ENCODE measurements at places on chromosomes 4 and X.

DNA sequence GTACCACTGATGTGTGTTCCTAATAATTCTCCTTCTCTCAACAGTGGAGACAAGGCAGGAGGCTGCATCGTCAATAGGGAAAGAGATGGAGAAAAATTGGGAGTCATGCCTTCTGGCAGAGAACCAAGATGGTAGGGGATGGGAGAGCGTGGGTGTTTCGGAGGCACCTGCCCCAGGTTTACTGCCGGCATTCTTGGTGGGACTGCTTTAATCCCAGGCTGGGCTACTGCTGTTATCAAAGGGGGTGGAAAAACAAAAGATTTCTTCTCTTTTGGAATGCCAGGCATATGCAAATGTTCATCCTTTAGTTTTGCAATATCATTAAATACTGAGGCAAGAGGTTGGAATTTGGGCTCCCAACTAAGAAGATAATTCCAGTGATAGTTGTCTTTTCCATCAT, 257.0 kb downstream of the DCHS2 start:
- DNase-seq: no peak

GRCh38 chr4:16598597-16599206, 299.7 kb downstream of the LDB2 start:
- DNase-seq: no peak

- no peak for DNase-seq
These were observed 11.2 kb downstream of the ABLIM2 start for GRCh38 chr4:8147231-8147970.

DNA sequence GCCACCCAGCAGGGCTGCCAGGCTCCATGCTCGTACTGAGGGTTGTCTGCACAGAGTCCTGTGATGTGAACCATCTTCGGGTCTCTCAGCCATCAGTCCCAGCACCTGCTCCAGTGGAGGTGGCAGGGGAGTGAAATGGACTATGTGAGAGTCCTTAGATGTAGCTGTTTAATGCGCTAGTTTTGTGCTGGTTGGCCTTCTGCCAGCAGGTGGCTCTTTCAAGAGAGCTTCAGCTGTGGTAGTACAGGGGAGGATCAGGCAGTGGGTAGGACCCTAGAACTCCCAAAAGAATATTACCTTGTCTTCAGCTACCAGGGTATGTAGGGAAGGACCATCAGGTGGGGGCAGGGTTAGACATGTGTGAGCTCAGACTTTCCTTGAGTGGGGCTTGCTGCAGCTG, 1066.0 kb downstream of the GLUD2 start:
- no peak for DNase-seq

DNA sequence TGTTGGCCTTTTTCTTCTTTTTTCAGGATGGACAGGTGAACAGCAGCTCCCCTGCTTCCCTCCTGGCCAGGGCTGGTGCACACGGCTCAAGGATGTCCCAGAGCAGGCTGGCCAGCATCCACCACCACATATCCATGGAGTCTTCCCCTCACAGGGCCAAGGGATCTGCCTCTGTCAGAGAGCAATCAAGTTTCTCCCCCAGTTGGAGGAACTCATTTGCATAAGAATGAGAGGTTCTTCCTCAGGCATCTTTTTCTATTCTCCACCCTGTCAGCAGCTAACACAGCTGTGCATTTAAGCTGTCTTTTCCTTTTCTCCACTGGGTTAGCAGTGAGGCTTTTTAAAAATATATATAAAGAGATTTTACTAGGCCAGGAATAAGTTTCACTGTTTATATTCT, 143.8 kb downstream of the ANAPC10 start:
- DNase-seq: no peak

GRCh38 chrX:23935106-23935505, 27.3 kb downstream of the CXorf58 start:
- no peak for DNase-seq

DNA sequence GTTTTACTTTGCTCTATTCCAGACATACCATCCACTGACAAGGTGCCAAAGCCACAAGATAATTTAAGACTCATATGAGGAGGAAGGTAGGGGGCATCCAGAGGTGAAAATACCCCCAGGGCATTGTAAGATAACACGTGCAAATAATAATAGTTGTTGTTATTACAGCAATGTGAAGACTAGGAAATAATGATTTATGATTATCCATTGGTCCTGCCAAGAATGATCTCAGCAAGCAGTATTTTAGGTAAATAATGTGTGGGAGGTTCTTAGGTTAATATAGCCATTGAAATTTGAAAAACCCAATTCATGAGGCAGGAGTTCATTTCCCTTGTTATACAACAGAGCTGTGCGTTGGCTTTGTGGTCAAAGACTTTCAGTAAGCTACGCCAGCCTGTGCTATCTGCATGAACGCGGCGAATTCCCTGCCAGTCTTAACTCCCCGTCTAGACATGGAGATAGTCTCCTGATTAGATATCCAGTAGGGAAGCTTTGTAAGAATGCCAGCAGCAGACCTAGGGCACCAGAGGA, 47.2 kb upstream of the MXRA5 start:
- no peak for DNase-seq

DNA sequence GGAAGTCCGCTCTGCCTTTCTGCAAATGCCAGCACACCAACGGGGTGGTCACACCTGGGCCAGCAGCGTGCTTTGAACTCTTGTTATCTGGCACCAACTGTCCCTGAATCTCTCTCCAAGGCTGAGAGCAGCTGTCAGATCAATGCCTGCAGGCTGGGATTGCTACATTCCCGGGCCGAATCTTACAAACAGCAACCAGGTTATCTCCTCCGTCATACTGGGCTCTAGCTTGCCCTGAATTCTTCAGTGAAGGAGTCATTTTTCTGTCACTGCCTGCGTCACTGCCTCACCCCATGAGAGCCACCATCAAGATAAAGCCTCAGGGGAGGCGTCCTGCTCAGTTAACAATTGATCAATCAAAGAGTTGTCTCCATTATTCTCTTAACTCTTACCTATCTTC, 329.4 kb upstream of the PPARGC1A start:
- no peak for DNase-seq

GRCh38 chr4:118035309-118035708, 1.0 kb downstream of the NDST3 start:
- no peak for DNase-seq

DNA sequence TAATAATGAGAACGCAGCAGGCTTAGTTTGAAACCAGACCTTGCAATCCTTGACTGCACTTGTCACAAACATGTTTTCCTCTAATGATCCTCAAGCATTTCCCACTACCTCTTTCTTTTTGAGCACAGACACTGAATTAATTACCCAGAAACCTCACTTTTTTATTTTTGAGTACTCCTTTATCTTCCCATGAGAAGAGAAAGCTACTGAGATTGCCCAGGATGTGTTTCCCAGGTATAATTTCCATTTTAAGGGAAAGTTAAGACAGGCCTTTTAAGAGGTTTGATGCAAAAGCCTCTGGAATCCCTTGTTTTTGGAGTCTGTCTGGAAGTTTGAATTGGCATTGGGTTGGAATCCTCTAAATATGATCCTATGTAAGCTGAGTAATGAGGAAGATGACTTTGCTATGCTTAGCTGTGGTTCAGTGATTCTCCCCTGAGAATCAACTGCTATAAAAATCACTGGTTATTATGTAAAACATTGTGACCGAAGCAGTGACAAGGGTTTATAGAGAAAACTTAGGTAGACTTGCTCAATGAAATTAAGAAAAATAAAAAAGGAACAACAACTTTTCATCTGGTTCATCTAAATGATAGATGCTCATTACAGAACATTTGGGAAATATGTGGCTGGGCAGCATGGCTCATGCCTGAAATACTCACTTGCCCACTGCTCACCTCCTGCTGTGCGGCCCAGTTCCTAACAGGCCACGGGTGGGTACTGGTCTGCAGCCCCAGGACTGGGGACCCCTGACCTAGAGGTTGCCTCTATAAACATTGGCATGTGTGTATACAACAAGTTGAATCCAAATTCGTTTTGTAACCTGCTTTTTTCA, 10.8 kb upstream of the RHOH start:
- DNase-seq: no peak

Data from stimulated activated CD4-positive, alpha-beta T cell treated with anti-CD3 and anti-CD28 coated beads, Interleukin-1b, Interleukin-23, amount 100 ng/mL, for 1 hour (primary cell).